ENCODE measurements at places on chromosomes 6 and 20.
A peak's percentile ranks its signal among the peaks of the same experiment; 100 is the strongest.

DNA sequence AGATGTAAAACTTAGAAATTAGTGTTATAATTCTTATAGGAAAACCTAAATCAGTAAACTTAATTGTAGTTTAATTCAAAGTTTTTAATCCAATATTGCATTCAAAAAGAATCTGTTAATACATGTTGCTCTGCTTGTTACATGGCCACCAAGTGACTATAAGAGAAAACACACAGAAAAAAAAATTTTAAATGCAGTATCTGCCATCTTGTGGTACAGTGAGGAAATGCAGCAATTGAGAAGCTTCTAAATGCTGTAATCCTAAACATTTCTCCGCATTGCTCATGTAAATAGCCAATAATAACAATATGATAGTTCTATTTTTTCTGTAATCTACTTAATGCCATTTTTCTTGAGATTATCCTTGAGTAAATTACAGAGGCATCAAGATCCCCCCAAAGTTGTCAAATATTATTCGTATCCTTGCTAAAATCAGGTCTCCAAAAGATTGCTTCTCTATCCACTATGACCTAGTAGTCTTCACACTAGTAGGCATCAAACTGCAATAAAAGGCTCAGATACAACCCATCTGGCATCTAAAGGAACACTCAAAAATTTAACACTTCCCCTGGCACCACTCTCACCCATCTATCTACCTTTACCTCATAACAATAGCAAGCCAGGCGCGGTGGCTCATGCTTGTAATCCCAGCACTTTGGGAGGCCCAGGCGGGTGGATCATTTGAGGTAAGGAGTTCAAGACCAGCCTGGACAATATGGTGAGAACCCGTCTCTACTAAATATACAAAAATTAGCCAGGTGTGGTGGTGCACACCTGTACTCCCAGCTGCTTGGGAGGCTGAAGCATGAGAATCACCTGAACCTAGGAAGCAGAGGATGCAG, 34.6 kb downstream of the HDAC2 start:
- DNase-seq, result peak; percentile 54

DNA sequence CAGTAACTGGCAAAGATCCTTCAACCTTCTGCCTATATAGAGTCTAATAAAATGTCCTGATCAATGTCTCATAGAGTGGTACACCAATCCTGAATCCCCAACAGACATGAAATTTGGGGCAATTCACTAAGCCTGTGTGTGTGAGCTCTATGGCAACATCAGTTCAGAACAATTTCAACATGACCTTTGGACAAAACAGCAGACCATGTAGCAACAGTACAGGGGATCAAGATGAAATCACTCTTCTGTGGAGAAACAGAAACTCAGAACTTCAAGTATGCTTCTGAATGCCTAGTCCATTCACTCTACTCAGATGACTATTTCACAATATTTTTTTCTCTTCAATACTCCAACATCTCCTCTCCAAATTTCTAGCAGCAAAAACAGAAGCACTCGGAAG, 49.1 kb upstream of the OPRM1 start:
- no peak for DNase-seq

- no peak for DNase-seq
Observed at GRCh38 chr20:34647737-34648136, 29.2 kb downstream of the PIGU start.

DNA sequence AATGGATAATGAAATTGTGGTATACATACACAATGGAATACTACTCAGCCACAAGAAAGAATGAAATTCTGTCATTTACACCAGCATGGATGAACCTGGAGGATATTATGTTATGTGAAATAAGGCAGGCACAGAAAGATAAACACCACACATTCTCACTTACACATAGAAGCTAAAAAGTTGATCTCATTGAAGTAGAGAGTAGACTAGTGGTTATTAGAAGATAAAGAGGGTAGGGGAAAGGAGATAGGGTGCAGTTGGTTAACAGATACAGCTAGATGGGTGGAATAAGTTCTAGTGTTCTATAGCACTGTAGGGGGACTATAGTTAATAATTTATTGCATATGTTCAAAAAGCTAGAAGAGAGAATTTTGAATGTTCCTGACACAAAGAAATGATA, 25.5 kb upstream of the LTV1 start:
- no peak for DNase-seq

DNA sequence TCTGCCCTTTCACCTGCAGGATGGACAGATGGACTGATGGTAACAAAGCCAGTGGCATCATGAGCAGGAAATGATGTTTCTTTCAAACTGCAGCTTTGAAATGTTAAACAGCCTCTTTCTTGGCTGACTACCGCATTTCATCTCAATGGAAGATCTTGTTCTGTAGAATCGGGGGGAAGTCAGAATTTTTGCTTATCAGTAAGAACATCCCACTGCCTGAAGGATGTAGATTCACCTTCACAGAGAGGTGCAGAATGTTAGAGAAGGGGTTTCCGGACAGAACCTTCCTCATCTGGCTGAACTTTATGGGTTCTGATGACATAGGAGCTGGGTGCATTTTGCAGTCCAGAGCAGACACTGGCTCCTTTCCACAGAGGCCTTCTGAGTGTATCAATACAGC, 32.7 kb downstream of the GGTLC1 start:
- DNase-seq, result no peak

- DNase-seq, result peak; percentile 39
Observed at GRCh38 chr20:571754-572441, 28.3 kb upstream of the CSNK2A1 start.

GRCh38 chr20:62069741-62070216, 4.1 kb upstream of the TAF4 start:
- no peak for DNase-seq

GRCh38 chr6:167208819-167209576, 51.2 kb upstream of the GPR31 start:
- DNase-seq, result no peak

Measured in RPMI8226 (cell line).